ENCODE measurements at places on chromosomes 12 and 14.

DNA sequence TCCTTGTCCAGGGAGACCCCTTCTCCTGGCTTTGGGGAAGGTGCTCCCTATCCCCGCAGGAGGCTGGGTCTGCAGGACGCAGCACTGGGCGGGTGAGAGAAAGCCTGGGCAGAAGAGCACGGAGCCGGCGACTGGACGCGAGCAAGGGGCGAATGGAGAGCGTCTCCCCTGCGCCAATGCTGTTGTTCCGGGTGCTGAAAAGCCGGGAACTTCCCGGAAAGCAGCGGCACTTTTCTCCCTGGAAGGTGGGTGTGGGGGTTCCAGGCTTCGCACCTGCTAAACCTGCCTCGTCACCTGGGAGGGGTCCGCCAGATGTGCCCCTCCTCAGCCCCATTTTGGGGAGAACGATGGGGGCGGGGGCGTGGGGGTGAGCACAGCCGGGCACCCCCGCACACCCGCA is 417.1 kb upstream of the TMTC1 start:
- DNase-seq, result no peak

DNA sequence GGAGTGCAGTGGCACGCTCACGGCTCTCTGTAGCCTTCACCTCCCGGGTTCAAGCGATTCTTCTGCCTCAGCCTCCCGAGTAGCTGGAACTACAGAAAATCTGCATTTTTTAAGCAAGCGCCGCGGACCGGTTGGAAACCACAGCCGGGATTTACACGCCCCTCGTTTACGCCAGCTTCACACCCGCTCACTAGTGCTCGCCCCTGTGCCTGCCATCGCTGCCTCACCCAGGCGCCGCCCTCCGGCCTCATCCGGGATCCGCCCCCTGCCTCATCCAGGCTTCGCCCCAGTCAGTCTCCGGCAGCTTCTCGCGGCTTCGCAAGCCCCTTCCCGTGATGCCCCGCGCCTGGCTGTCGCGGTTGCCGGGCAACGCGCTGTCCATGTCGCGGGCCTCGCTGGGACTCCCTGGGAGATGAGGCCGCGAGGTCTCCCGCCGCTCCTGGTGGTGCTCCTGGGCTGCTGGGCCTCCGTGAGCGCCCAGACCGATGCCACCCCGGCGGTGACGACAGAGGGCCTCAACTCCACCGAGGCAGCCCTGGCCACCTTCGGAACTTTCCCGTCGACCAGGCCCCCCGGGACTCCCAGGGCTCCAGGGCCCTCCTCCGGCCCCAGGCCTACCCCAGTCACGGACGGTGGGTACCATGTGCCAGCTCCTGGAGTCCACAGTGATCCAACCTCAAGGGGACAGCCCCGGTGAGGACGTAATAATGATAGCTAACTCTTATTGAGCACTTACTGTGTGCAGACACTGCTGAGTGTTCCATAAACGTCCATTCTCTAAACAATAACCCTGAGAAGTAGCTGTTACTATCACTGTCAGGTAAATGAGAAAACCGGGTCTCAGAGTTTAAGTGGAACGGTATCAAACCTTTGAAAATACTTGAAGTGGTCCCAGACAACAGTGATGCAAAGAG is at the start of gene TCTN1:
TCTN1 (plus strand) TSS at position 359 of the 914 bp plus-strand sequence; CDS start at position 413, 54 bp downstream.
- DNase-seq, result peak; percentile 98

- no peak for DNase-seq
These were observed 219.7 kb upstream of the PRICKLE1 start for GRCh38 chr12:42809226-42809625.

DNA sequence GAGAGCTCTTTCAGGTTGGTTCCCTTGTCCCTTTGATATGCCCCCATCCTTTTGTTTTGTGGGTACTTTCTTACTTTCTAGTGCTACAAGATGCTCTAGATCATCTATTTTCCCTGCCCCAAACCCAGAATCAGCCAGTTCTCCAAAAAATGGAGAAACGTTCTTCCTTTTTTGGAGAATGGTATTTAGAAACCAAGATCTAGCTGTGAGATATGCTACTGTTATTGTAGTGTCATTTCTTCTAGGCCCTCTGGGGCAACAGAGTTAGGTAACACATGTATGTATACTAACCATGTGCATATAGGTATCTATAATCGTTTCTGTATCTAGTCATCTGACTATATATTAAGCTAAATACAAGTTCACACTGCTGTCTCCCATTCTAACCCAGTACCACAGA is 6.9 kb upstream of the IGFBP6 start:
- no peak for DNase-seq

DNA sequence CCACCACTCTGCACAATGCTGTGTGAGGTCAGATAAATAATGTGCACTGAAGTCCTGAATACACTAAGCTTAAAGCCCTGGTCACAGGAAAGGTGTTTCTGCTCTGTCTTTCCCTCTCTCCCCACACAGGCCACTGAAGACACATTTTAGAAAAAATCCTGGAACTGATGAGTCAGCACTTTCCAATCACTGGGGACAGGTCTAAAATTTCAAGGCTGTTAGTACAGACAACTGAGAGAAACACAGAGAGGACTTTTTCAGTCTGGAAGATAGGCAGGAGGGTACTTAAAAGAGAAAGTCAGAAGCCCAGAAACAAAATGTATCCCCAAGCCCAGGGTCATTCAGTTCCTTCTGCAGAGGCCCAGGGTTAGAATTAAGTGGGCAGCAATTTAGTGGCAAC is 333.9 kb upstream of the CCDC196 start:
- no peak for DNase-seq

GRCh38 chr12:102816816-102817434 is 100.1 kb downstream of the PAH start:
- no peak for DNase-seq

DNA sequence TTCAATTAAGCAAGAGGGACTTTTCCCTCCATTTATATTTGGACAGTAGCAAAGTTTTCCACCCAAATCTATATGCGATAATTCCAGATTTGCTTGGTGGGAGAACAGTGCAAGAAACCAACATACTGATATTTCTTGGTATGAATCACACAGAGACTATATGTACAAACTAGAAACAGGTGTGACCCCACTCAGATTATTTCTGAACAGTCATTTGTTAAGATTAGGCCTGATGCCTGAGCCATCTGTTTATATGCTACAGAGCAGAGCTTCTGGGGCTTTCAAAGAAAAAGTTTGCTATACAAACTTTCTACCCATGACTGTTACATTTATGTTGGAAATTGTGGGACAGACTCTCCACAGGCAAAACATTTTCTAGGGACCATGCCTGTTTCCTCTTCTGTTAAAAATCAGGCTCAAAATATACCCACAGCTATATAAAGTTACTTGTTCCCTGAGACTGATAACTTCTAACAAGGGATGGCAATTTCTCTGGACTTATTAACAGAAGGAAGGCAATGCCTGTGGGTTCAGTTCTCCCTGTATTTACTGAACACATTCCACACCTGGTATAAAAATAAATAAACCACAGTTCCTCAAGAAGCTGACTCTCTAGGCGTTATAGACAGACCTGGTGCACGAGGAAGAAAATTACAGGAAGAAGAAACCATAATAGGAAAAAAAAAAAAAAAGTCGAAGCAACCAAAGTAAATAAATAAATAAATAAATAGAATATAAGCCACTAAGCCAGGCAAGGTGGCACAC is 8.0 kb downstream of the PTPN21 start:
- DNase-seq, result no peak

DNA sequence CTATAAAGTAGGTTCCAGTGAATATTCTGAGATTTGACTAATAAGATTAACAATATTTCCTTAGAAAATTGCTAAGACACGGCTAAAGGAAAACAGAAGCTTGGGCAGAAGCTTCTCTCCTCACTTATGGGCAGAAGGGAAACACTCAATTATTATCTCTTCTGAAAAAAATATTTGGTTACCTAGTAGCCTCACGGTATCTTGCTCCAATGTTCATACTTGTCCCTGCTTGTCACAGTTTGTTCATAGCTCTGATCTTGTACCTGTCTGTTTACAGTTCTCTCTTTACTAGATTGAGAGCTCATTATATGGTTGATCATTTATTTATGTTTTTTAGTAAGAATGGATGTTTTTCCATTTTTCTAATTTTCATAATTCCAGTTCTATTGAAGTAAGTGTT is 458.0 kb upstream of the ATP2B1 start:
- DNase-seq, result no peak

DNA sequence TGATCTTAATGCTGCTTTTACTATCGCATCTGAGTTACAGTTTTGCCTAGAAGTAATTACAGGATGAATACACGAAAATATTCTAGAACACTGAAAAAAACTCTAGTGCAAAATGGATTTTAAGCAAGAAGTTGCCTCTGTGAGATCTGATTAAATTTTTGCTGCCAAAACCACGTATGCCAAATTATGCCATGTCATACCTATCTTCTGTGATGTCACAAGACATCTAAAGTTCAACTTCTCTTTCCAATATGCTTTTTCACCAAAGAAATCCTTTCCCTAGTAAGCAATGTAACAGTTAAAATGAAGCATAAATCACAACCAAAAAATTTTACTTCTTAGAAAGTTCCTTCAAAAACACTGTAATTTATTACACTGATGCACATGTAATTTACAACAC is 39.6 kb downstream of the HECTD4 start:
- DNase-seq, result no peak

- no peak for DNase-seq
These were observed 10.3 kb upstream of the GNPTAB start for GRCh38 chr12:101841069-101841468.

- no peak for DNase-seq
These were observed 11.2 kb upstream of the TMX1 start for GRCh38 chr14:51228890-51229289.

- no peak for DNase-seq
These were observed 22.9 kb downstream of the NDUFA12 start for GRCh38 chr12:94980577-94980976.

- DNase-seq, result no peak
These were observed 424.1 kb upstream of the OR4E1 start for GRCh38 chr14:22097586-22098292.

GRCh38 chr12:39275846-39276245 is 167.1 kb downstream of the KIF21A start:
- DNase-seq, result no peak

GRCh38 chr12:93183940-93184671 is 193.6 kb upstream of the NUDT4 start:
- DNase-seq, result no peak

- no peak for DNase-seq
These were observed 24.3 kb upstream of the HSPB8 start for GRCh38 chr12:119154435-119154818.

DNA sequence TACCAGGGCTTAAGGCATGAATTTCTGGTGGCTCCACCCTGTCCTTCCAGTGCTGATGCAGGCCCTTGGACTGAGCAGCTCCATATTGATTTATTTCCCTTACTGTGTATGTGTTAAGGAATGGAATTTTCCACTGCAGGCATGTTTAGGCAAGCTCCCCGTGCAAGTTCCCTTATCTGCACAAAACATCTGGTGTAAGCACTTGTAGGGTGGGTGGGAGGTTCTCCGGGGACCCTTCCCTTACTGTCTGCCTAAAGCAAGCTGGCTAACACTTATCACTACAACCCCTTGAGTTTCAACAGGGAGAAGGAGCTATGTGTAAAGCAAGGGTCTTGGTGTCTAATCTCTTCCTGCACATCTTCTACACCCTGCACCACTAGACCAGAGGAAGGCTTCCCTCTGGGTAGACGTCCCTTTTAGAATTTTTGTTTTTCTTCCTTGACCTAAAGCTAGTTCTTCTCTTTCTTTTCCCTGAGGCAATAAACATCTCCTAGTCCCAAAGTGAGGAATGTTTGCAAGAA is 22.0 kb upstream of the DRAM1 start:
- DNase-seq, result no peak

GRCh38 chr14:65072256-65072655 is 30.1 kb downstream of the MAX start:
- DNase-seq, result no peak

- no peak for DNase-seq
These were observed 15.0 kb downstream of the CCND2 start for GRCh38 chr12:4288296-4289131.

GRCh38 chr14:75370416-75371205 is 57.2 kb upstream of the JDP2 start:
- no peak for DNase-seq

All from stimulated activated CD4-positive, alpha-beta T cell treated with anti-CD3 and anti-CD28 coated beads, Interleukin-4, amount 100 ng/mL, for 1 hour (primary cell).